T1000 (cell line): ENCODE measurements at places on chromosomes 7 and 10.
A peak's percentile ranks its signal among the peaks of the same experiment; 100 is the strongest.

DNA sequence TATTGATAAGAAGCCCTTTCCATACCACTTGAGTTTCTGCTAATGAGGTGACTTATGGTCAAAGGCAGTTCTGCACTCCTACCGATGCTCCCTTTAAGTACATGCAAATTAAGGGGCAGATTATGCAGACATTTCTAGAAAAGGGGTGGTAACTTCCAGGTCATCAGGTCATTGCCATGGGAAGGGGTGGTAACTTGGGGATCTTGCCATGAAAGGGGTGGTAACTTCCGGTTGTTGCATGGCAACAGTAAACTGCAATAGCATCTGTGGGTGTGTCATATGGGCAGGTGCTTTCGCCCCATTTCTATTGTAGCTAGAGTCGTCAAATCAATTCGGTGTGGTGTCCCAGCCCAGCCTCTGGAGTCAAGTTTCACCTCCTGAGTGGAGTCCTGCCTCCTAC lies 150.9 kb downstream of the UBE2H start:
- no peak for DNase-seq

DNA sequence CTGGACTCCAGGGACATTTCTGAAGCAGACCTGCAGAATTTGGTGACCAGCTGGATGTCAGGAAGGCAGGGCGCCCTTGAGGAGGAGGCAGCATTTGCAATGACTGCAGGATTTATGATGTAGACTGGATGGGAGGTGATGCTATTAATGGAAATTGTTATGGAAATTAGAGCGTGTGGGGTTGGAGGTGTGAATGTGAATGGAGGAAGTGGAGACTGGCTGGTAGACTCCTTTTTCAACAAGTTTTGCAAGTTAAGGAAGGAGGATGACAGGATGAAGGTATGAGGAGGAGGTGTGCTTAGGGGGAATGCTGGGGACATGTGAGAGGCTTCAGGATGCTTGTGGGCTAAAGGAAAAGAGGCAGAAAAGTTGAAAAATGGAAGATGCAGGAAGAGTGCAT lies 137.0 kb downstream of the TMEM178B start:
- DNase-seq, result no peak

DNA sequence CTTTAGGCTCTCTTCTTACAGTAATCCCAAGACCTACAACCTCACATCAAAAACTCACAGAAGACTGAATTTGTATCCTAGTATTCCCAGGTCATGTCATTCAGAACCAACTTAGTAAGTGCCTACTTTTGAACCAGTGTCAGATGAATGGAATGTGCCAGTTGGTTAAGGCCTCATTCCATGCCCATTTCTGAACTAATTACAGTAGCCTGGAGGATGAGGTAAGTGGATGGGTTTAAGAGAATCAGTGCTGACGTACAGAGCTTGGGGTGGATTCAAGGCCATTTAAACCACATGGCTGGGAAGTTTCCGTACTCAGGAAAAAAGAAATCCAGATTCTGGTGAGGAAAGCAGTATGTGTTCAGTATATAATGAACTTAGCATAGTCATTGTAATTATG lies 21.9 kb upstream of the FOXP2 start:
- no peak for DNase-seq

DNA sequence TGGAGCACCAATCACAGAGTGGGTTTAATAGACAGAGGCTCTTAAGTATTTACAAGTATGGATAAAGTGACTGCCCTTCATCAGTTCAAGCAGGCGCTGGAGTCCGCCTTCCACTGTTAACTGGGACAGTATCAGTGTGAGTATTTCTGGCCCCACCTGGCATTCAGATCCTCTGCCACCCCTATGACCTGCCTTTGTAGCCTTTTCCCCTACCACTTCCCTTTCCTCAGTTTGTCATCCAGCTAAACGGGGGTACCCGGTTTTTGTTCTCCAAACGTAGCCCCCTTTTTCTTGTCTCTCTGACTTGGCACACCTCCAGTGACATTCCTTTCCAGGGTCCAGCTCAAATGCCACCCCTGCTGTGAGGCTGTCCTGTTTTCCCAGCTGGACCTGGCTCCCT lies 134.4 kb downstream of the SNX10 start:
- no peak for DNase-seq

GRCh38 chr7:158006841-158007696 lies 580.6 kb downstream of the PTPRN2 start:
- no peak for DNase-seq

DNA sequence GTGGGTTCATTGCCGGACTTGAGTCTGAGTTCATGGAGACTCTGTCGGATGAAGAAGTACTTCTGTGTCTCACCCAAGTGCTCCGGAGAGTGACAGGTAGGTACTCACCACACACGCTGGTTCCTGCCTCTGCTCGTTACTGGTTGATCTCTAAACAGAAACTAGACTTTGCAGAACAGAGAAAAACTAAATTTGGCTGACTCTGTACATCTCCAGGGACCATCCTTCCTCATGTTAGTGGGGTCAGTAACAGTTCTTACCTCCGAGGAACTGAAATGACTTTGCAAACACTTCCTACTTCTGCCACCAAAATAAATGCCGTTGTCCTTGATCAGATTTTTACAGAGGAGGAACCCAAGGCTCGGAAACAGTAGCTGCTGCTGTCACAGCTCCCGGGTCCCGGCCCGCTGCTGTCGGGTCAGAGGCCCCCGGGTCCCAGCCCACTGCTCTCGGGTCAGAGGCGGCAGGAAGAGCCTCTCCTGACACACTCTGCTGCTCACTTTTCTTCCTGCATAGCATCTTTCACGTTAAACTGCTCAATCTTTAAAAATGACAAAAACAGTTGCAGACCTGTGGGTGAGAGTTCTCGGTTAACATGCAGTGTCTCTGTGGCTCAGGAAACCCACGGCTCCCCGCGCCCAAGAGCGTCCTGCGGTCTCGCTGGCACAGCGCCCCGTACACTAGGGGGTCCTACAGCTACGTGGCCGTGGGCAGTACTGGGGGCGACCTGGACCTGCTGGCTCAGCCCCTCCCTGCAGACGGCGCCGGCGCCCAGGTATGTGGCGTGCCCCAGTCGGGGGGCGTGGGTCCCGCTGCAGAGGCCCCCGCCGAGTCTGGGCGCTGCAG lies 4.8 kb upstream of the MTG1 start:
- no peak for DNase-seq

DNA sequence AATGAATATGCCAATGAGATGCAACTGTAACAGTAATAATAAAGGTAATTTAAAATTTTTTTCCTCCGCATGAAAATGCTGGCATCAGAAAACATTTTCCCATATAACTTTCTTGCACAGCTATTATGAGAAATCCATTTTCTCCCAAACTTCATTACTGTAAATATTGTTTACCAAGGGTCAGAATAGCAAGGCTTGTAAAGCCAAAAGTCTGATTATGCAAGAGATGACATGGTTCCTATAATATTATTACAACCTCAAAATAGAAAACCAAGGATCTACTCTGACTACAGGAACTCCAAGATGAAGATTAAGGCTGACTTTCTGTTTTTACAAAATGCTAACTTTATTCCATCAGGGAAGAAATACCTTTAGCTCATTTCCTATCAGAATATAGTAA lies 162.7 kb upstream of the CDK1 start:
- no peak for DNase-seq

DNA sequence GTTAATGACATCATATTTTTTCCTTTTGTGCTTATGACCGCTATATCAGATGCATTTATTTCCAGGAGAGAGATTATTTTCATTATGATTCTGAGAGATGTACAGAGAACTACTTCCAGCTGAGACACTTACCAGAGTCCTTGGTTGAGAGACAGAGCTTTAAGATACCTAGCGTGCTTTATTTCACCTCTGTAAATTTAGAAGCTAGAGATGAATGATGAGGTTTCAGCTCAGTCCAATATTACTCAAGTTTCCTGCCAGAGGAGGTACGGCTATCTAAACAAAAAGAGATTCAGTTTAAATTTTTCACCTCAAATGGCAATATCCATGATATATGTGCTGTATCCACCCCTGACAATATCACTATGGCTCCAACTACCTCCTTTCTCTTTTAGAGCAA lies 182.6 kb upstream of the FAM3C start:
- no peak for DNase-seq

DNA sequence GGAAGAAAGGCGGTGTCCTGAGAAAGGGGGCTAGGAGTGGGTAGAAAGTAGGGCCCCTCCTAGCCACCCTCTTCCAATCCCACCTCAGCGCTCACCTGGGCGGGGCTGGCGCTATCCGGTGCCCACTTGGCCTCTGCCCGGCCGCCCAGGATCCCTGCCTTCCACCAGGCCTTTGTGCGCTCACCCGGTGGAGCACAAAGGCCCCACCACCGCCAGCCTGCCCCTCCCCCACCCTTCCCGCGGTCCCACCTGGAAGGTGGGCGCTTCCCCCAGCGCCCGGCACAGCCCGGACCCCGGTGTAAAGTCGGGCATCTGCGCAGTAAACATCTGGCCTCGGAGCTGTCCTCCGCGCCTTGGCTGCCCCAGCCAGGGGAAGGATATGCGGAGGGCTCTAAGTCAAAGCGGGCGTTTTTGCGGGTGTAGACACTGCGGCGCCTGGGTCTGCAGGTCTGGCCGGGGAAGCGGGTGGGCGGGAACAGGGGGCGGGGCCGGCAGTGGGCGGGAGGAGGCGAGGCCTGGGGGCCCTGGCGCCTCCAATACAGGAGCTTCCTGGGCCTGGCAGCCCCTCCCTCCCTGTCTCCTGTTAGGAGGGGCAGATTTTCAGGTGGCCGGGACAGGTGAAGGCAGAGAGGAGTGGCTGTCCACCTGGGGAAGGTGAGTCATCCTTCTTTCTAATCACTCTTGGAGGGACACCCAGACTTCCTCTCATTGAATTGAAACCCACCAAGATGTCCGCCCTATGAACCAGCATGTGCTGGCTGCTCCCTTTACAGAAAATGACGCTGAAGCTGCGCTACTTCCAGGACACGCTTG lies 49.3 kb downstream of the PNLIPRP2 start:
- DNase-seq, result no peak

DNA sequence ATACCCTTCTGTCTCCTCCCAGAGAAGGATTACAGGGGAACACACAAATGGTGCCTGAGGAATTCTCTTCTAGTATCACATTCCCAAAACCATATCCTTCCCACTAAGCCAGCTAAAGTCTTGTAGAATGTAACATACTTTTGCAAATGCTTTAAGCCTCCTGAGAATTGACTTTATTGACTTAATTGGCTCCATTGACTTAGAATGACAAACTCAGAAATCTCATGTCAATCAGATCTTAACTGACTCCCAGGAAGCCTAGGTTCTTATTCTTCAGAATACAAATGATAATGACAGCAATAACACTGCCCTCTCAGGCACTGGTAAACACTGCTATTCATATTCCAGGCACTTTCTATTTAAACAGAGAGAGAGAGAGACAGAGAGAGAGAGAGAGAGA lies 356.9 kb upstream of the PRKCQ start:
- no peak for DNase-seq

DNA sequence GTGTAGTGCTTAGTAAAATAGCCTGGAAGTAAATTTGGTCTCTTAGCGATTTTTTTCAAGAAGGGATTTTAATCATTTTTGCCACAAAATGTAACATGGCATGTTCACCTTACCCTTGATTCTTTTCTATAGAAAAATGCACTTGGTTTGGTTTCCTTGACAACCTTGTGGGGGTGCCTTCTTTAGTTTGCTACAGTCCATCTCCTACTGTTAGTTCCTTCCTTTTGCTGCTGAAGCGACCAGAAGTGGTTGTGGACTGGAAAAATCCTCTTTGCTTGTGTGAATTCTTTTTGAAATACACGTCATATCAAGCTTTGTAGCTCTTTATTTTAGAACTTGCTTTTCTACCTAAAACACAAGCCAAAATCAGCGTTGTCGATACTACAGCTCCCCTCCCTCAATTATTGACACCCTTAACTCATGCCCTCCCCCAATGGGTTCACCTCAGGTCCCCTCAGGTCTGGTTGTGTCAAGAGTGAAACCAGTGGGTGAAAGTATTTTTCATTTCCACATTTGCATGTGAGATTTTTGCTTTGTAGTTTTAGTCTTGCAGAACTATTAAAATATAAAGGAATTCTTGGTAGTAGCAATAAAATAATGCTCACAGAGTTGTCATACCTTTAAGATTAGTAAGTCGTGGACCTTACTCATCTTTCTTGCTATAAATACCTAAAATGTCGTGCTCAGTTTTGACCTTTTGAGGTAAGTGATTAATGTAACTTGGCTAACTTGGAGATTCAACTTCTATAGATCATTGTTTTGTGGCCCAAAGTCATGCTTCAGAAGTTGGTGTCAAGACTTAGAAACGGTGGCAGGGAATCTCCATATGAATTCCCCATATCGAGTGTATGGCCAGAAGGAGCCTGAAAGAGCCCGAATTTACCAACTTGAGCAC lies 1.5 kb downstream of the ACTR3B start:
- no peak for DNase-seq

DNA sequence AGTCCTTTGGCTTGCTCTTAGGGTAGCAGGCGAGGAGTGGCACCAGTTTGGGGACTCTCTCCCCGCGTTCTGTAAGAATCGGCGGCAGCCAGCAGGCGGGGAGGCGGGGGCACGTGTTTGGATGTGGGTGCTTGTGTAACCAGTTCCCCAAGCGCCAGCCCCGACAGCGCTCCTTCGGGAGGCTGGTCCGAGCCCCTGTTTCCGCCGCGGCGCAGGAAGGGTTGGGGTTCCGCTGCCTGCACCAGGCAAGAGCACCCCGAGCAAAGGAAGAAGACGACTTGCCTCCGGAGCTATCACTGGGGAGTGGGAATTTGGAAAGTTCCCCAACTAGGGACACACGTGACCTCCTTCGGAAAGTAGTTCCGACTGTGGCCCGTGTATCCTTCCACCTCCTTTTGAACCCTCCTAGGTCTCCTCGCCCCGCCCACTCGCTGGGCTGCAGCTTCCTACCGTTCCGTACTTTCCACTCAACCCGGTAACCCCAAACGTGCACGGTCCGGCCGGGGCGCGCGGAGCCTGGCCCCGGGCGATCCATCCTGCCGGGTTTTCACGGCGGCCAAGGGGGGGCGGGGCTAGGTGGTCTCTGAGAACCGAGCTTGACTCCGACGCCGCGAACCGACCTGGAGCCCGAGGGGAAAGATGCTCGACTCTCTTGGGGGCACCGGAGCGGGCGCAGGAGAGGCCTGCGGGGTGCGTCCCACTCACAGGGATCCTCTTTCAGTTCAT lies 1.2 kb downstream of the KLLN start:
- DNase-seq, result peak; percentile 93

DNA sequence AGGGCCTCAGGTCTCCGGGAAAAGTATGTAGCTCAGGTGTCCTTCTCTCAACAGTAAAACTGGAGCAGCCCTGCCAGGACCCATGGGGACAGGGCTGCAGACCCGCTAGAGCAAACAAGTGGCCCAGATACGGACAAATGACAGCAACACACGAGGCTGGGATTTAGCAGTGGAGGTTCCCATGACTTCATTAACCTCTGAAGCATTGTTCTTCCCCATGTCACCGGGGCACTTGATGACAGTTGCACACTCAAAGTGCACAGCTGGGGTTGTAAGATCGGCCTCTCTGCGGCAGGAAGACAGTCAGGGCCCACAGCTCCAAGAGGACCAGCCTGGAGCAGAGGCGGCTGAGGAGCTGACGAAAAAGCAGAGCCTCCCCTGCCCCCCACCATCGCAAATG lies 12.5 kb upstream of the PODXL start:
- DNase-seq, result no peak

DNA sequence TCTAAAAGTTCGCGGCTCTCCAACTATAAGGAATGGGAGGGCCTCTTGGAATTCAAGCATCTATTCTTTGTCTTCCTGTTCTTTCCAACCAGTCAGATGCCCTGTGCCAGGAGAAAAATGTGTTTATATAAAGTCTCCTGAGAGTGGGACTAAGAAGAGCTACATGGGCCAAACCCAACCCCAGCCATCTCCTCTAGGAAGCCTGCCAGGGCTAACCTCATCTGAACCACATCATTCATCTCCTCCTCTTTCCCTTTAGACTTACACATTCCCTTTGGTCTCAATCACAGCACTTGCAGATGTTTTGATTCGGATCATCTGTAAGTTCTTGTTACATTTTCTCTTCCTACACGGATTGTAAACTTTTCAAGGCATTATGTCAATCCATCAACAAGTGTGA lies 62.6 kb downstream of the DOCK4 start:
- no peak for DNase-seq
